ENCODE measurements at places on chromosomes 16 and 17. TPM values are rescaled to one million over a fixed set of nuclear protein-coding genes. Genes with fewer than 3 reads are reported as not detected.

DNA sequence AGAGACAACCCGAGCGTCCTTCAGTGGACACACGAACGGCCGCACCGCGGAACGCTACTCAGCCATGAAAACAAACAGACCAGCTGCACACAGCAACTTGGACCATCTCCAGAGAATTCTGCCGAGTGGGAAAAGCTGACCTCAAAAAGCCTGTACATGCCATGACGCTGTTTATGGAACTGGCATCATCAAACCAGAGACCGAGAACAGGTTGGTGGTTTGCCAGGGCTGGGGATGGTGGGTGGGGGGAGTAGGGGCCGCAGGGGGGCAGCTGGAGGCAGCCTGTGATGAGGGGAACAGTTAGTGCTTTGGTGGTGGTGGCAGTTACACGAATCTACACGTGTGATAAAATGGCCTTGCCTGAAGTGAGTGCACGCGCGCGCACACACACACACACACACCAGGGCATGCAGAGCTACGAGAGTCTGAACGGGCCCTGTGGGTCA lies 169.8 kb downstream of the LAT start:
- H3K27me3 ChIP-seq = no peaks in the 10 kb centered on the region
- H3K36me3 ChIP-seq = no peaks in the 10 kb centered on the region
- H3K4me3 ChIP-seq = no peak overlapping the region

KRT37 gene
- total RNA-seq = not detected

TUBD1 gene
- 6.3 TPM for total RNA-seq

OMG gene
- total RNA-seq = not detected

DNA sequence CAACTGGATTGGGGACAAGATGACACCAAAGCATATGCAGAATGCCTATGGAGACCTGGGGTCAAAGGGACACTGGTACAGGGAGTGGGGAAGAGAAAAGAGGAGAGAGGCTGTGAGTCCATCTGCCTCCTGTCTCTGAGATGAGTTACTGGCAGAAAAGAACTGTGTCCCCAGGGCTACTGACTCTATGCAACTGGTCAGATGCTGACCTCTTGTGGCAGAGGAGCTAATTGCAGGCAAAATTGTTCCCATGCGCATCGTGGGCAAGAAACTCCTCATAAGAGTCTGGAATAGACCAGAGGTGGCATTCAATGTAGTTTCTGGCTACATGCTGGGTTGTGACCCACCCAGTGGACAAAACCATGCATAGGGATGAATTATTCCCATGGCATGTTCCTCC lies 26.1 kb upstream of the MLKL start:
- H3K27ac ChIP-seq = no peak overlapping the region
- no peaks in the 10 kb centered on the region for H3K36me3 ChIP-seq
- no peak overlapping the region for H3K4me3 ChIP-seq
- DNase-seq = no peak
- no peaks in the 10 kb centered on the region for H3K27me3 ChIP-seq
